ENCODE measurements at places on chromosomes 13 and 19.

DNA sequence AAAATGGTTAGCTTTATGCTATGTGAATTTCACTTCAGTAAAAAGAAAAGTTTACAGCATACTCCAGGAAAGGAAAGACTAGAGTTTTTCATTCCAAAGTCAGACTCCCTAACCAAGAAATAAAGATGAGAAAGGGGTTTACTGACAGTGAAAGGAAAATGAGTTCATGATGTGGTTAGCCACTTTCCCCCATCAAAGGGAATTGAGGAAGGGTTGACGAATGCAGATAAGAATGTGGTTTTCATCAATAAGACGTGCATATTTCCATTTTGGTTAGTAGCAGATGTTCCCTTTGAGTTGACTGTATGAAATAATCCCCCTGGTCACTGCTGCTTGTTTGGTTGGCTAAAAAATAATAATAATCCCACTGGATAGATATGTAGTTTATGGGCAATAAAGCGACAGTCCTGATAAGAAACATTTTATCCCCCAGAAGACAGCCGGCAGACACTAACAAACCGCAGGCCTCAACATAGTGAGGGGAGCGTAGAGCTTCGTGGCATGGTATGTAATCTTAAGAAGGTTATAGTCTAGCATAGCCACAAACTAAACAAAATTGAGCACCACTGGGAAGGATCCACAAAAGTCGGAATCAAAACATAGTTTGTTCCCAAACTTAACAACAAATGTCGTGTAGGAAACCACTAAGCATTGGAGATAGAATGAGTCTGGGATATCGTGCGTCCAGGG, 114.8 kb downstream of the COL4A2 start:
- DNase-seq, result peak; percentile 88

DNA sequence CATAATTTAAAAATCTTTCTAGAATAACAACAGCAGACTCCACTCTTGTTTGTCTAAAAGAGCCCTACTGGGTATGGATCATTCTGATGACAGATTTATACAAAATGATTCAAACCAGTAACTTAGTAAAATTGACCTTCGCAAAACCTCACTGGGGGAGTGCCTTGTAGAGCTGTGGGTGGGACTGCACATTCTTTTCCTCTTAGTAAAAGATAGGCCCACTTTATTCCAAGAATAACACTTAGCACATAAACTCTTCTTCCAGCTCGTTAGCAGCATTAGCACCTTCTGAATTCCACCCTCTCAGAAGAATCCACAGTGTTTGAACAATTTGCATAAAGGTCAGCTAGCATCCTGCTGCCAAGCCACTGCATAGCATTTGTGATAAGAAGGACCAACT, 106.8 kb downstream of the STOML3 start:
- peak; percentile 19 for DNase-seq

GRCh38 chr19:42168206-42168605, 36.0 kb upstream of the POU2F2 start:
- no peak for DNase-seq

- DNase-seq, result no peak
Measured at GRCh38 chr13:48707405-48707804, 53.7 kb downstream of the CYSLTR2 start.

DNA sequence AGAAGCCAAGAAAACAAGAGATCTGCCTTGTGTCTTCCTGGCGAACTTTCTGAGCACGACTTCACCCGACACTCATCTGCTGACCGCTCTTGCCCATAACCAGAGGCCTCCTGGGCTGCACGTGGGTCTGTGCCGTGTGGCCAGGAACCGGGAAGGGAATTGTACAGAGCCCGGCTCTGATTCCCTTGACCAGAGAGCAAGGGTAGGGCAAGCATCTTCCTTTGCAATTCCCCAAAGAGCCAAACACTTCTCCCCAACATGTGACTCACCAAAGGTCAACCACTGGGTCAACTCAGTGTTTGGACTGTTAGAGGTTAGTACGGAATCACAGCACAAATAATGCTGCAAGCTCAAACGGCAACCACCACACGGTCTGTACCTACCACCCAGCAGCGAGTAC, 48.9 kb downstream of the KLF2 start:
- DNase-seq, result peak; percentile 97

Data from fibroblast of mammary gland (primary cell).